Activated CD8-positive, alpha-beta memory T cell treated with anti-CD3 and anti-CD28 coated beads for 4 hours (primary cell): ENCODE measurements at places on chromosomes 2 and 18.

- DNase-seq = no peak
These were observed 190.0 kb upstream of the SESTD1 start for GRCh38 chr2:179454443-179455171.

GRCh38 chr2:229282758-229283546 is 11.9 kb upstream of the PID1 start:
- no peak for DNase-seq

DNA sequence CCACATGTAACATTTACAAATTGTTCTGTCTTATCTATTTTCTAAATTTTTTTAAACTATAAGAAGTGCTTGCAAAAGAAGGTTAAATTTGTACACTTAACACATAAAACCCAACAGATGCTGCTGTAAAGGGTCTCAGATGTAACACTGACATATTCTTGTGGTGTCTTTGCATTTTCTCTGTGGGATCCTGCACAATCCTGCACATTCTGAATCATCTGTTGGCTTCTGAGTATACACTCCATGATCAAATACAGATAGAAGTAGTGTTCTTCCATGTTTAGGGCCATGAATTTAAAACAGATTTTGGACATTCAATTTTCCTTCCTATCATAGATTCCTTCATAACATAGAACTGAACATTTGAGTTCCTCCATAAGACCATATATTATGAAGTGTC is 89.0 kb downstream of the SPRED2 start:
- DNase-seq = no peak

- no peak for DNase-seq
These were observed 40.8 kb downstream of the GTF3C3 start for GRCh38 chr2:196758474-196759377.

- no peak for DNase-seq
These were observed 47.9 kb downstream of the ADD2 start for GRCh38 chr2:70720124-70720523.

GRCh38 chr18:78934551-78935225 is 44.9 kb upstream of the SALL3 start:
- no peak for DNase-seq
